ENCODE measurements at places on chromosomes 6 and 20. TPM values are rescaled to one million over a fixed set of nuclear protein-coding genes. Genes with fewer than 3 reads are reported as not detected.

Gene GABRR1
- total RNA-seq: not detected

- DNase-seq: no peak
Observed at GRCh38 chr20:21615617-21616080, 89.8 kb upstream of the PAX1 start.

Gene HLA-DPA1
- 86.9 TPM for total RNA-seq

- no peak for DNase-seq
Observed at GRCh38 chr6:15284743-15285142, 38.9 kb downstream of the JARID2 start.

Gene PAK5
- 0.10 TPM for total RNA-seq
